Activated CD4-positive, alpha-beta memory T cell treated with anti-CD3 and anti-CD28 coated beads for 36 hours (primary cell): ENCODE measurements at places on chromosomes 4 and X.

GRCh38 chr4:119679251-119679650 is 50.6 kb upstream of the PDE5A start:
- no peak for DNase-seq

- DNase-seq: no peak
These were observed 177.4 kb downstream of the COL25A1 start for GRCh38 chr4:109125084-109125483.

DNA sequence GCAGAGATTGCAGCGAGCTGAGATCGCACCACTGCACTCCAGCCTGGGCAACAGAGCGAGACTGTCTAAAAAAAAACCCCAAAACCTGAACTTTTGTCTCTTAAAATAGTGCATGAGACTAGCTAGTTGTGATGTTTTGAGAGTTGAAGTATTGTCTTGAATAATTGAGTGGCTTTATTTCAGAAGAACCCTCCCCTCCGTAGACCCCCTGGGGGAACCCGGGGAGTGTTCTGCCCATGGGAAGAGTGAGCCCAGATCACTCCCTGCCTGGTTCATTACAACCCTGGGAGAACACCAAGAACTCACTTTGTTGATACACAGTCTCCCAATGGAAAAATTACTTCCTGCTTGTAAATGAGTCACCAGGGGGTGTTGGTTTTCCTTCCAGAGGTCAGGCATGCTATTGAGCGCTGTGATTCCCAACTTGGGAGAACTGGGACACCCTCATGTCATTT is 65.3 kb upstream of the SHISA3 start:
- DNase-seq: no peak

GRCh38 chrX:133706890-133707289 is 278.5 kb downstream of the GPC3 start:
- no peak for DNase-seq

DNA sequence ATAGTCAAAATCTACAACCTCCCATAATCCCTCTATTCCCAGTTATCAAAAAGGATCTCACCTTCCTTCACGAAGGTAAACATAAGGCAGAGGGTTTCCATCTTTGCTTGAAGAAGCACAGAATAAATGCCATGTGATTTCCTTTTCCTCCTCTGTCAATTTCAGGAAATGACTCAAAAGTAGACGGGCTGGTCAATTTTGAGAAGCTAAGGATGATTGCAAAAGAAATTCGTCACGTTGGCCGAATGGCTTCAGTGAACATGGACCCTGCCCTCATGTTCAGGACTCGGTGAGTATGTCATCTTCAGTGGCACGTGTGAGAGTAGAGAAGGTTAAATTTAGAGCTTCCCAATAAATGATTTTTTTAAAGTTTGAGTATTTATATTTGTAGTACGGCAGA is 240.2 kb downstream of the RAPGEF2 start:
- no peak for DNase-seq

DNA sequence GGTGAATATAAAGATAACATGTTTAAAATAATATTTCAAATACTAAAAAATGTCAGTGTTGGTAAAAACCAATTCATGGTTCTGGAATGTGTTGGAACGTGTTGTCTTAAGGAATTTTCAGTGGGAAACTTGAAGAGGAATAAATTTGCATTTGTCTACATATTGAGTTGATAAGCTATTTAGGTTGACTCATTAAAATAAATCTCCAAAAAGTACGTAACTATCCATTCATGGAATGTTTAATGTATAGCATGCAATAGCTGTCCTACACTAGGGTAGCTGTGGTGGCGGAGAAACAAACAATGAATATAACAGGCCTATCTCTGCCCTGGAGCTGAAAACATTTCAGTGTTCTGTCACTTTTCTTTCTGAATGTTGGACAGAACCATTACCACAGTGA is 20.3 kb downstream of the SHISA3 start:
- DNase-seq: no peak

GRCh38 chrX:53356186-53356585 is 66.3 kb downstream of the SMC1A start:
- DNase-seq: peak; percentile 8

DNA sequence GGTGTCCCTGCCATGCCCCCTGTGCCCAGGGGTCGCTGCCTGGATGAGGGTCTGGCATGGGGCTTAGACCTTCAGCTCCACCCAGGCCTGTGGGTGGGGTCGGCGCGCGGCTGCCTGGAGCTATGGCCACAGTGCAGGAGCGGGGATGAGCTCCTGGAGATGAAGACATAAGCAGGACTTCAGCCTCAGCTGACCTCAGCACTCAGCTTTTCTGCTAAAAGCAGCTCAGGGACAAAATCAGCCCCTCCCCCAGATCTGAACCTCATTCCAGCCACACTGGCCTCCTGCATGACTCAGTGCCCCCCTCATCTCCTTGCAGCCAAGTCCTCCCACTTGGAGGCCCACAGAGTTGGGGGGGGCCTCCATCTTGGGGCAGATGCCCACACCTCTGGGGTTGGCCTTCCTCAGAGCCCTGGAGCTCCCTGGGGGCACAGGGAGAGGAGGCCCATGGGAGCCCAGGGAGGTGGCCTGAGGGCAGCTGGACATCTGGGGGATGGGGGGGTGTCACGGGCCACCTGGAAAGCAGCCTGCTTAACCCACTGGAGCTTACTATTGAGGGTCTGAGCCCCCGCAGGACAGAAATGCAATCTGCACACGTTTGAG is 19.4 kb upstream of the CPLX1 start:
- DNase-seq: no peak

GRCh38 chr4:76640353-76640910 is 205.4 kb downstream of the SHROOM3 start:
- DNase-seq: no peak
